ENCODE measurements at places on chromosomes 6 and 20. TPM values are rescaled to one million over a fixed set of nuclear protein-coding genes. Genes with fewer than 3 reads are reported as not detected.

Gene CALHM5
- 1.3 TPM for total RNA-seq

DNA sequence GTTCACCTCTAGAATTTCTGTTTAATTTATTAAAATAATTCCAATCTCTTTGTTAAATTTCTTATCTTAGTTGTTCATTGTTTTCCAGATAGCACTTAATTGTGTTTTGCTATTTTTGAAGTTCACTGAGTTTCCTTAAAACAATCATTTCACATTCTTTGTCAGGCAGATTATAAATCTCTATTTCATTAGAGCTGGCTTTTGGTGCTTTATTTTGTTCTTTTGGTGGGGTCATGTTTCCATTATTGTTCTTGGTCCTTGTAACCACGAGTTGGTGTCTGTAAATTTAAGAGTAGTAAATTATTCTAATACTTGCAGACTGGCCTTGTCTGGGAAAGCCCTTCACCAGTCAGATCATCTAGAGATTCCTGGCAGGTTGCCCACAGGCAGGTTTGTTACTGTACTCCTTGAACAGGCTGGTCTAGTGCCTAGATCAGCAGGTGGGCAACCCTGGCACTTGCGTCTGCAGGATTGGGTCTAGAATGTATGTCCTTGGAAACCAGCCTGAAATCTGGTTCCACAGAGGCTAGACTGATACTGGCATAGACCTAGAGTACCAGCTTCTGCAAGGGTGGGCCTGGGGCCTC, 110.4 kb downstream of the ADGB start:
- no peak overlapping the region for H3K4me3 ChIP-seq
- no peak overlapping the region for H3K27ac ChIP-seq
- no peaks in the 10 kb centered on the region for H3K4me1 ChIP-seq
- H3K27me3 ChIP-seq = no peaks in the 10 kb centered on the region
- no peak for DNase-seq

DNA sequence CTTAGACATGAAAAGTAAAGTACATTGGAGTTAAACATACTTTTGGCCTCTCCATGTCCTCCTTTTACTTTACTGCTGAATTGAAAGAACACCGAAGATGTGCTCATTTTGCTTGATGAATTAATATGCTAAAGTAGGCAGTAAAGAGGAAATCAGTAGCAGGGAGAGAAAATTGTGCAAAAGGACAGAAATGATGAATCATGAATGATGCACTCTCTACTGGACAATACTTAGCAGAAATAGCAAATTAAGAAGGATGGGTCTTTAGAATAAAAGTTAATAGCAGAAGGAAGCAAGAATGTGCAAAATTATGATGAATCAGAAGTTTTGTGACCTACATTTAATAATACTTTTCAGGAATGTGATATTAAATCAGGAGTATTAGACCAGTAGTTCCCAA, 8.4 kb upstream of the SPINT3 start:
- no peak for DNase-seq
- H3K27ac ChIP-seq = no peak overlapping the region
- peaks cover 4% of the 10 kb centered on the region for H3K27me3 ChIP-seq
- no peaks in the 10 kb centered on the region for H3K36me3 ChIP-seq

DNA sequence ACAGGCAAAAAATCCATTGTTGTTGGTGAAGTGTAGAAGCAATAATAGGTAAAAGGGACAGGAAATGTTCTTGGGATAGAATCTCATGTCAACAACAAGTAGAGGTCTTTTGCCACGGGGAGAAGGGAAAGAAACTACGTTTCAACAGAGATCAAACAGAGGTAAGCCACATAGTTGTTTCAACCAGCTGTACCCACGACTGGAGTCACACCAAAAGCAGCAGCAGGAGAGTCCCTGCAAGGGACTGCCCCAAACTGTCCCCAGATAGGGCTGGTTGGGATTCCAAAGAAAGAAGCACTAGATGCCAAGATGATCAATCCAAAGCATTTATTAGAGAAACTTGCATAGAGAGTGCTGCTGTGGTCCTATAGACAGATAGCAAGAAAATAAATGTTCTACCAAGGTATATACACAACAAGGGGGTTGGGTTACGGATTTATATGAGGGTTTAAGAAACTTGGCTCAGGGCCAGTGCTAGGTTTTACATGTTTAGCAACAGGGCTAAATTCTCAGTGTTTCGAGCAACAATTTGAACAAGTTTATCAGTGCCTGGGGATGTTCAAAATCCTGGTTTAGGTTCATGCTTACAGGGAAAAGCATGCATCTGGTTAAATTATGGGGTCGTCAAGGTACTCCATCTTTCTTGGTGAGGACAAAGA, 466.5 kb downstream of the MMUT start:
- H3K27me3 ChIP-seq = no peaks in the 10 kb centered on the region
- no peaks in the 10 kb centered on the region for H3K36me3 ChIP-seq
- no peak overlapping the region for H3K27ac ChIP-seq
- no peak overlapping the region for H3K4me3 ChIP-seq
- H3K4me1 ChIP-seq = no peaks in the 10 kb centered on the region
- DNase-seq = no peak

All from Caco-2 (cell line).